ENCODE measurements at places on chromosomes 7 and 10. TPM values are rescaled to one million over a fixed set of nuclear protein-coding genes. Genes with fewer than 3 reads are reported as not detected.

ADAP1 gene
- total RNA-seq = 4.0 TPM

PANK1 gene
- total RNA-seq = 27.2 TPM

FAM25A gene
- not detected for total RNA-seq

CYP2C18 gene
- total RNA-seq = not detected

ANLN gene
- 31.2 TPM for total RNA-seq

GIMAP7 gene
- total RNA-seq = not detected

ASB10 gene
- not detected for total RNA-seq

NPC1L1 gene
- 0.20 TPM for total RNA-seq

SSC4D gene
- total RNA-seq = 26.2 TPM

GRCh38 chr7:17626235-17626634, 314.1 kb downstream of the SNX13 start:
- H3K36me3 ChIP-seq = no peaks in the 10 kb centered on the region
- peaks cover 25% of the 10 kb centered on the region for H3K4me1 ChIP-seq
- no peak overlapping the region for H3K27ac ChIP-seq
- H3K27me3 ChIP-seq = peaks cover 41% of the 10 kb centered on the region

- no peak overlapping the region for H3K4me3 ChIP-seq
- no peaks in the 10 kb centered on the region for H3K4me1 ChIP-seq
- H3K36me3 ChIP-seq = peaks cover 3% of the 10 kb centered on the region
- no peaks in the 10 kb centered on the region for H3K27me3 ChIP-seq
- H3K27ac ChIP-seq = no peak overlapping the region
Observed at GRCh38 chr7:138188290-138188858, 112.1 kb downstream of the AKR1D1 start.

DNA sequence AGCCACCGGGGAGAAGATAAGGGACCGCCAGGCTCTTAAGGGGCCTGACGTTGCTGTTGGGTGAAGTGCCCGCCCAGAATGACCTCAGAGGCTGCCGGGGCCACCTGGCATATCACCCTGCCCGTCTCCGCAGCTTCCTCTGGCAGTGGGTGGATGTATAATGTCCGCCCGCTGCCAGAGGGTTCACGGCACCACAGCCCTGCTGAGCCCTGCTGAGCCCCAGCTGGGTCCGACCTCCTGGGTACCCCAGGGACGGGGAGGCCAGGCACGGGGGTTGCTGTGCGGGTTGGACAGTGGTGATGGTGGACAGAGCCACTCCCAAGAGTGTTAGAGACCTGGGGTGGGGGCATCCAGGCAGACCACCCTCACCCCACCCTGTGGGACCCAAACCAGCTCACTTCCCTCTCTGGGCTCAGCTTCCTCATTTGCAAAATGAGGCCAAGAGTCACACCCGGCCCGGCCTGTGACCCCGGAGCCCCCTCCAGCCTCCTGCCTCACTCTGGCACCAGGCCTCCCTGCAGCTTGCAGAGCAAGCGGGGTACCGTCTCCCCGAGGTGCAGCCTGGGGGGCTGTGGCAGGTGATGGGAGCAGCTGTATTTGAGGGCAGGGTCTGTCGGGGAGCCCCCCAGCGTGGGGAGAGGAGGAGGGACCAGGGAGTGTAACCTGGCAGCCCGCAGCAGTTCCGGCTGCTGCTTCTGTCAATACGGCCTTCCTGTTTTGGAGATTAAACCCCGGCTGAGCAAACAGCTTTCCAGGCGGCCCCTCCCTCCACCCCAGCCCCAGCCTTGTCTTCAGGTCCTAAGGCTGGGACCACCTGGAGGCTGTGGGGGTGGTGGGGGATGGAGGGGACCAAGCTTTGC, 8.4 kb upstream of the LFNG start:
- no peak overlapping the region for H3K4me3 ChIP-seq
- no peak overlapping the region for H3K27ac ChIP-seq
- H3K4me1 ChIP-seq = peaks cover 9% of the 10 kb centered on the region
- no peak for DNase-seq
- H3K36me3 ChIP-seq = no peaks in the 10 kb centered on the region
- H3K27me3 ChIP-seq = no peaks in the 10 kb centered on the region

GRCh38 chr10:130885021-130885655, 426.4 kb downstream of the TCERG1L start:
- no peak overlapping the region for H3K27ac ChIP-seq
- H3K4me1 ChIP-seq = peaks cover 3% of the 10 kb centered on the region
- H3K27me3 ChIP-seq = peaks cover 5% of the 10 kb centered on the region
- DNase-seq = no peak
- no peaks in the 10 kb centered on the region for H3K36me3 ChIP-seq

DNA sequence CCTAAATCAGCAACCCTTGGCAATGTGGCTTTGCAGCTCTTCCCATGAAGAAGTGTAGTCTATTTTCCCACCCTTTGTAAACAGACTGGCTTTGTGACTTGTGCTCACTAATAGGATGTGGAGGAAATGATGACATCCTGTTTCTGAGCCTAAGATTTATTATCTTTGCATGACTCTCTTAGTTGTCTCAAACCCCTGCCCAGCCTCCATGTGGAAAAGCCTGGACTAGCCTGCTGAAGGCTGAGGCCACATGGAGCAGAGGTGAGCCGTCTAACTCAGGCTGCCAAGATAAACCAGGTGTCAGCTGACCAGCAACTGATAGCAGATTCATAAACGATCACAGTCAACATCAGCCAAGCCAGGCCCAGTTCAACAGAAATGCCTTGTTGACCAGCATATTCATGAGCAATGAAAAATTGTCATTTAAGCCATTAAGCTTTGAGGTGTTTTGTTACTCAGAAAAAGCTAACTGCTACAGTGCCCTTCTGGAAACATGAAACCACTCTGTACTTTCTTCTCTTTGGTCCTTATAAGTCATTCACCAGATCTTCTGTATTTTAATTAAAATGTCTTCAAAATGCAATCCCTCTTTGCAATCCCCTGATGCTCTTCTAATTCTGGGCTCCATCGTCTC, 586.3 kb upstream of the ANKRD30A start:
- H3K4me3 ChIP-seq = no peak overlapping the region
- no peak for DNase-seq
- no peaks in the 10 kb centered on the region for H3K36me3 ChIP-seq
- no peaks in the 10 kb centered on the region for H3K27me3 ChIP-seq

DNA sequence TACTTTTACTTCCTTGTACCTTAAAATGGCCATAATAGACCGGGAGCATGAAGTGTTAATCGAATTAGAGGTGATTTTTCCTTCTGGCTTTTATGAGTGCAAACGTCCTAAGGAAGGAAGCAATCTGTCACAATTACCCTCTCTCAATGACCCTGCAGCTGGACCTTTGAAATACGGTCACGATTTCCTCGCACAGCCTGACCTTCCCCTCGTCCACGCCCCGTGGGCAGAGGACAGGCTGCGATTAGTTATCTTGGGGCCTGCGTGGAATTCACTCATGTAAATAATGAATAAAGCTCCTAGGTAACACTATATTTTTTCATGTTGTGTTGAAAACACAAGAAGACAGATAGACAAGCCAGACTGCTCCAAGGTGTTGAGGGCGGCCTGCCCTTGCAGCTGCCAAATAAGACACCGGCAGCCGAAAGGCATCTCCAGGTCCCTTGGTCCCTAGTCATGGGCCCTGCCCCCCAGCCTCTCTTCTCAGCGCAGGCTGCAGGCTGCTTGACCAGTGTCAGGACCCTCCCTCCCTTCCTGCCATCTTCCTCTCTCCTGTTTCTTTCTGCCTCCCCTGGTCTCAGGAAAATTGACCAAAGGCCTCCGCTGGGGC, 199.9 kb downstream of the TCERG1L start:
- no peak for DNase-seq
- H3K4me1 ChIP-seq = peaks cover 22% of the 10 kb centered on the region
- no peak overlapping the region for H3K27ac ChIP-seq
- peaks cover 3% of the 10 kb centered on the region for H3K36me3 ChIP-seq

- H3K4me3 ChIP-seq = no peak overlapping the region
- H3K4me1 ChIP-seq = peaks cover 22% of the 10 kb centered on the region
- peaks cover 7% of the 10 kb centered on the region for H3K36me3 ChIP-seq
- no peak for DNase-seq
Observed at GRCh38 chr7:36303202-36304098, 86.2 kb upstream of the ANLN start.

DNA sequence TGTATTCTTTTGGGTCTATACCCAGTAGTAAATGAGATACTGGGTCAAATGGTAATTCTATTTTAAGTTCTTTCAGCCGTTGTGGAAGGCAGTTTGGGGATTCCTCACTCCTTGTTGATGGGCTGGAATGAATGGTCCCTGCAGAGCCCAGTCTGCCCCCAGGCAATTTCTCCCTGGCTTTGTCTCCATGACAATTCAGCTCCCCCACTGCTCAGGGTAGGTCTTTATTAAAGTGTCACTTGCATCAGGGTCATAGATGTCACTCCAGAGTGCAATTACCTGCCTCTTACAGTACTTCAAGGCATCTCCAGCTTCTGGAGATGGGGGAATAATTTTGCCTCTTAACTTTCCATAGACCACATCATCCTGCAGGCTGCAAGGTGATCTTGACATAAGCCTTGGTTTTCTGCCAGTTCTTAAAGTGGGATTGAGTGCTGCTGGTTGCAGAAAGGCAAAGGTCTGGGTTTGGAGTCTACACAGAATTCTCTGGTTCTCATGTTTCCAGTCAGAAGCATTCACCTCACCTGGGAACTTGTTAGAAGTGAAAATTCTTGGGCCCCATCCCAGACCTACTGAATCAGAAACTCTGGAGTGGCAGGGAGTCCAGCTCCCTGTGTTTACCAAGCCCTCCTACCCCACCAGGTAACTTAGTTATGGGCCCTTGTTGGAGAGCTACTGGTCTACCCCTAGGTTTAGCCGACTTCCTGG, 442.4 kb downstream of the GALNT17 start:
- DNase-seq = no peak
- H3K4me3 ChIP-seq = no peak overlapping the region
- no peak overlapping the region for H3K27ac ChIP-seq
- H3K27me3 ChIP-seq = no peaks in the 10 kb centered on the region

DNA sequence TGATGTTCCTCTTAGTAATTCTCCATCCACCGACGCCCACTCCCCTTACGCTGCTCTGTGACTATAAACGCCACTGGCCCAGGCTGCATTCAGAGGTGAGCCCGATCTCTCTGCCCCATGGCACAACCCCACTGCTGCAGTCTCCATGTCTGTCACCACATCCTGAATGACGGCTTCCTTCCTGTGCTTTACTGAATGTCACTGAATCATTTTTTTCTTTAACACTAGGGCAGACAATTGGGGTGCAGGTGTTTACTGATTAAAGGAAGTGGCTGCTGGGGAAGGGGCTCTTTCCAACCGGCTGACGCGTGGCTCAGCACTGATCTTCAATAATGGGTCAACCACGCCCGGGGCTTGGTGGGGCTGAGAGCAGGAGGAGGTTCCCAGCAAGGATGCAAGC, 208.3 kb downstream of the USP6NL start:
- no peak overlapping the region for H3K4me3 ChIP-seq
- peaks cover 11% of the 10 kb centered on the region for H3K27me3 ChIP-seq
- no peaks in the 10 kb centered on the region for H3K4me1 ChIP-seq
- no peak for DNase-seq
- no peaks in the 10 kb centered on the region for H3K36me3 ChIP-seq

- H3K27ac ChIP-seq = no peak overlapping the region
- peaks cover 1% of the 10 kb centered on the region for H3K27me3 ChIP-seq
- H3K4me1 ChIP-seq = no peaks in the 10 kb centered on the region
- H3K4me3 ChIP-seq = no peak overlapping the region
- no peak for DNase-seq
- no peaks in the 10 kb centered on the region for H3K36me3 ChIP-seq
Observed at GRCh38 chr10:82625512-82626189, 750.7 kb downstream of the NRG3 start.

DNA sequence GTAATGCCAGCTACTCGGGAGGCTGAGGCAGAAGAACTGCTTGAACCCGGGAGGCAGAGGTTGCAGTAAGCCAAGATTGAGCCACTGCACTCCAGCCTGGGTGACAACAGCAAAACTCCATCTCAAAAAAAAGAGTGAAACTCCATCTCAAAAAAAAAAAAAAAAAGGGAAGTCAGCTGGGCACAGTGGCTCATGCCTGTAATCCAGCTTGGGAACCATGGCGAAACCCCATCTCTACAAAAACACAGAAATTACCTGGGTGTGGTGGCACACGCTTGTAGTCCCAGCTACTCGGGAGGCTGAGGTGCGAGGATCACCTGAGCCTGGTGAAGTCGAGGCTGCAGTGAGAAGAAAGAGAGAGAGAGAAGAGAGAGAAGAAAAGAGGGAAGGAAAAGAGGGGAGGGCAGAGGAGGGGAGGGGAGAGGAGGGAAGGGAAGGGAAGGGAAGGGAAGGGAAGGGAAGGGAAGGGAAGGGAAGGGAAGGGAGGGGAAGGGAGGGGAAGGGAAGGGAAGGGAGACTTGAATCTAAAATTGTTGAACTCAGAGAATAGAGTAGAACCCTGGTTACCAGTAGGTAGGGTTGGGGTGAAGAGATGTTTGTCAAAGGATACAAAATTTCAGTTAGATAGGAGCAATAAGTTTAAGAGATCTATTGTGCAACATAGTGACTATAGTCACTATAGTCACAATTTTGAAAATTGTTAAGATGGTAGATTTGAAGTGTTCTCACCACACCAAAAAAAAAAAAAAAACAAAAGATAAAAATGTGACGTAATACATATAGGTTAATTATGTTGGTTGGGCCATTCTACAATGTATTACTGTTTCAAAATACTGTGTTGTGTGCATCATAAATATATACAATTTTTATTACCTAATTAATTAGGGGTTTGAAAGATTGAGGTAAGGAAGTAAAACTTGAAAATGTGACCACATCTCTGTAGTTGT, 2.5 kb downstream of the SLC16A9 start:
- no peak overlapping the region for H3K27ac ChIP-seq
- peaks cover 5% of the 10 kb centered on the region for H3K36me3 ChIP-seq
- no peak for DNase-seq
- H3K4me1 ChIP-seq = peaks cover 14% of the 10 kb centered on the region
- H3K27me3 ChIP-seq = peaks cover 4% of the 10 kb centered on the region

- peaks cover 3% of the 10 kb centered on the region for H3K36me3 ChIP-seq
- no peak for DNase-seq
Observed at GRCh38 chr7:80411621-80412020, 100.2 kb downstream of the GNAT3 start.

DNA sequence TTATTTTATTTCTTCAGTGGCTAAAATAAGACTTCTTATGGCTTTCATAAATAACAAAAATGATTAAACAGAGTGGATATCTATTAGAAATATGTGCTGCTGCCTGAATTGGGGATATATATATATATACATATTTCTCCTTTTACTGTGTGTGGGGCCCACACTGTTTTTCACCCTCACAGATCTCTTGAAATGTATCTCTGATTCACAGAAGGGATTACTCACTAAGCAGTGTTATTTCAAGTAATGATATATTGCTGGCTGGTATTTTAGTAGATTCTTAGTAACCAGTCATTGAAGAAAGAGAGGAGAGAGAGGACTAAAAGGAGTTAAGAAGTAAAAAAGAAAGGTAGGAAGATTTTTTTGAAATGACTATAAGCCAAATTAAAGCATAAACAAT, 308.6 kb upstream of the NRP1 start:
- no peaks in the 10 kb centered on the region for H3K27me3 ChIP-seq
- DNase-seq = no peak
- H3K4me1 ChIP-seq = peaks cover 3% of the 10 kb centered on the region

- no peaks in the 10 kb centered on the region for H3K36me3 ChIP-seq
- DNase-seq = no peak
- H3K4me1 ChIP-seq = peaks cover 35% of the 10 kb centered on the region
- H3K27ac ChIP-seq = peak overlapping the region; percentile 45
- H3K4me3 ChIP-seq = no peak overlapping the region
Observed at GRCh38 chr7:469563-469961, 50.1 kb downstream of the PDGFA start.

GRCh38 chr7:20030417-20030816, 186.8 kb downstream of the MACC1 start:
- H3K4me3 ChIP-seq = no peak overlapping the region
- H3K27ac ChIP-seq = peak overlapping the region; percentile 72
- peaks cover 20% of the 10 kb centered on the region for H3K4me1 ChIP-seq
